Stimulated activated CD4-positive, alpha-beta T cell treated with anti-CD3 and anti-CD28 coated beads, Interleukin-2, amount 100 ng/mL, for 48 hours (primary cell): ENCODE measurements at places on chromosomes 13 and 19.
A peak's percentile ranks its signal among the peaks of the same experiment; 100 is the strongest.

DNA sequence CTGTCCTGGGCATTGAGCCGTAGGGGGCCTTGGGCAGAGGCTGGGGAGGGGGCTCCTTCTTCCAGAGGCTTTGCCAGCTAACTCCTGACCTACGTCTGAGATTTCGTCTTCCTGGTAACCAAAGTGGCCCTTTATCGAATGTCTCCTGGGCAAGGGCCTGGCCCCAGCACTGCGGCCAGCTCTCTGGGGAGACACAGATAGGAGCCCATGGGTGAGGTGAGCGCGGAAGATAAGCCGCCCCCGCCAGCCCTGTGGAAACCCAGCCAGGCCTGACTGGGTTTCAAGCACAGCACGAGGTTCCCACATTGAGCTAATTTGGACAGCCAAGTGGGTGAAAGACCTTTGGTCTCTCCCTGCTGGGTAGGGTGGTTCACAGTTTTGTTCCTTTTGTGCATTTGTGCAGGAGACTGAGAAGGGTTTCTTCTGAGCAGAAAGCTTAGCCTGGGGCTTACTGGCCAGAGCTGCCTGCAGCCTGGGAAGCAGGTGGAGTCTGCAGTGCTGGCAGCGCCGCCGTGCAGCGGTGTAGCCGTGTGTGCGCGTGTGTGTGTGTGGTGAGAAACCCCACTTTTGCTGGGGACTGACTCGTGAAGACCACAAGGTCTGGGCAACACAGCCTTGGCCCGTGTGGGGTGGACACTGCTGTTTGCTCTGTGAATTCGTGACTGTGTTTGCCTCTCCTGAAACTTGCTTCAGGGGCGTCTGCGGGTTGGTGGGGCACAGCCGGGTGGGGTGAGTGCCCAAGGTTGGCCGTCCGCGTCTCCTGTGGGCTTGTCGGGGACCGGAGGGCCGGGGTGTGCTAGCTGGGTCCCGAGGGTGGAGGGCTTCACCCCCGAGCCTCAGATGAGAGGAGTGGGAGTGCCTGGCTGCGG, 2.5 kb downstream of the BSG start:
- no peak for DNase-seq

GRCh38 chr13:74153316-74153715, 19.1 kb upstream of the KLF12 start:
- no peak for DNase-seq

GRCh38 chr13:59771272-59771671, 392.5 kb downstream of the DIAPH3 start:
- no peak for DNase-seq

DNA sequence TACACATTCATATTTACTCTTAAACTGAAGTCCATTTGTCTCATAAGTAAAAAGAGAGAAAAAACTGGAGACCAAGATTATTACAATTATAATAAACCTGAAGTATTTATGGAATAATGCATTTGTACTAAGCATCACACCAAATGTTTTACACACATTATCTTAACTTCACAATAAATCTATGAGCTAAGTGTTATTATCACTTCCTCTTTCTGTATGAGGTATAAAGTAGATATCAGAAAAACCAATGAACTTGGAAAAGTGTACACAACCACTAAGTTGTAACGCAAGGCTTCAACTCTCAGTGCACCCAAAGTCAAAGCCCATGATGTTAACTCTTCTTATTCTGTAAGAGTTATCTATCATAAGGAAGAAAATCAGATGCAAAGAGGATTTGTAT, 274.7 kb downstream of the FGF14 start:
- no peak for DNase-seq

GRCh38 chr19:5947435-5947834, 30.5 kb downstream of the RANBP3 start:
- no peak for DNase-seq

- DNase-seq = no peak
Observed at GRCh38 chr13:95660981-95661581, 15.9 kb upstream of the DNAJC3 start.

GRCh38 chr19:58399903-58400302, 4.4 kb downstream of the RNF225 start:
- DNase-seq = no peak

DNA sequence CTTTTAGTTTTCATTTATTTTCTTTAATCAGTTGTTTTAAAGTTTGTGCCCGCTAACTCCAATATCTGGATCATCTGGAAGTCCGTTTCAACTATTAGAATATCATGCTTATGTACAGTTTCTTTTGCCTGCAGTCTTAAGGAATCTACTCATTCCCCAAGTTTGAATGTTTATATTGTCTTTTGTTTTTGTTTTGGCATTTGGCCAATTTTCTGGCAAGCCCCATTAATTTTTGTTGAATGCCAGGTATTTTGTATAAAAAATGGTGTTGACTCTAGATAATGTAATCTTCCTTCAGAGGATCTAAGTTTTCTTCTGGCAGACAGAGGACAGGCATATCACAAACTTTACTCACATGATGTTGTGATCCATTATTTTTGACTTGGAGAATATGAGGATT, 11.1 kb upstream of the ZNF235 start:
- DNase-seq = no peak

DNA sequence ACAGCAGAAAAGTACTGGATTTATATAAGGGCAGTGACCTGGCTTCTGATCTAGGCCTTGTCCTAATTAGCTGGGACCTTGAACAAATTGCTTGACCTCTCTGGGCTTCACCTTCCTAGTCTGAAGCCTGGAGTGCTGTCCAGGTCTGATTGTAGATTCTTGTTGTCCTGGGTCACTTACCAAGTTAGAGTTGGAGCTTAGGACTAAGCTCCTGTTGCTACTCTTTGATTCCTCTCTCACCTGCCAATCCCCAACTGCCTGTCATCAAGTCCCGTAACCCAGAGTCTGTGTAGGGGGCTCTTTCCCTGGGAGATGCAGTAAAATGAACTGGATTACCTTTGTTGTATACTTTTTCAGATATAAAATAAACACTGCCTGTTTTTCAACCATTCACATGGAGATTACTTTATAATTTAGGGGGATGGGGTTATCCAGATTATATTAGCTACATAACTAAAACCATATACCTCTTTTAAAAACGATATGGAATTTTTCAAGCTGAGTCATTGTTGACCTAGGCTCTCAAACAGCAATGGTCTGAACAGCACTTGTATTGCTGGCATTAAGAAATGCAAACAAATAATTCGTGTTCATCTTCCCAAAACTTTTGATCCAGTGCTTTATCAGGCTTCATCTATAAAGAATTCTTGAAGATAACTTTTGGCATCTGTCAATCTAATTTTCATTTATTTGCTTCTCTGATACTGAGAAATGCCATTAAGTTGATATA, 5.8 kb downstream of the ARHGAP35 start:
- DNase-seq = no peak

DNA sequence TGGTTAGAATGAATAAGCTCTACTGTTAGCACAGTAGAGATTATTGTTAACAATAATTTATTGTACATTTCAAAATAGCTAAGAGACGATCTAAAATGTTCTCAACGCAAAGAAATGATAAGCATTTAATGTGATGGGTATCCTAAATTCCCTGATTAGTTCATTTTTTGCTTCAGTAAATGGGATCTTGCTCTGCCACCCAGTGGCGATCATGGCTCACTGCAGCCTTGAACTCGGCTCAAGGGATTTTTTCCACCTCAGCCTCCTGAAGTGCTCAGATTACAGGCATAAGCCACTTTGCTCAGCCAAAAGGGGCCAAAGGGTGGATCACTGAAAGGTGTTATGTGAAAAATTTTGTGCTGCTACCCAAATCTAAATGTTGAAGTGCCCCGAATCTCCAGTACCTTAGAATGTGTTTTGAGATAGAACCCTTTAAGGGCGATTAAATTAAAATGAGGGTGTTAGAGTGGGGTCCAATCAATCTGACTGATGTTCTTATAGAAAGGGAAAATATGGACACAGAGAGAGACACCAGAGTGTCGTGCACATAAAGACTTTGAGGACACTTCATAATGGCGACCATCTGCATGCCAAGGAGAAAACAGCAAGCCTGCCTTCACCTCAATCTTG, 31.5 kb upstream of the ZNF766 start:
- DNase-seq = peak; percentile 47

DNA sequence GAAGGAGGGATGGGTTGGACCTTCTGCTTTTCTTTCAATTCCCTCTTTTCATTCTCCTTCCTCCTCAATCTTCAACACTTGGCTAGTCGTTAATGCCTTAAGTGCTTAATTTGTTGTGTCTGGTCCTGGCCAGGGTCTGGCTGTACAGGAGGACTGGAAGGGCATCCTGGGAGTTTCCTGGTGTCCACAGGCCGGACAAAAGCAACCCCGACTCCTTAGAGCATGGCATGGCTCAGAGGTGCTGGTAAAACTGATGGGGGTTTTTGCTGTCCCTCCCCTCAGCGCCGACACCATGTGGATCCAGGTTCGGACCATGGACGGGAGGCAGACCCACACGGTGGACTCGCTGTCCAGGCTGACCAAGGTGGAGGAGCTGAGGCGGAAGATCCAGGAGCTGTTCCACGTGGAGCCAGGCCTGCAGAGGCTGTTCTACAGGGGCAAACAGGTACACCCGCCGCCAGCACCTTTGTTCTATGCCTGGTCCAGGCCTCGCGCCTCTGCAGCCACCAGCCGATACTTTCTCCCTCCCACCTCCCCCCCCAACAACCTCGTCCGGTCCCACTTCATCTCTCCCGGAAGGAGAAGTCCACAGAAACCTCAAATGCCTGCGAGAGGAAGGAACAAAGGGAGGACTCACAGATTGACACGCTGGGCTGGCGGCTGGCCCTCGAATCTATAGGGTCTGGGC, 1.4 kb downstream of the UHRF1 start:
- no peak for DNase-seq

GRCh38 chr13:114135731-114136171, 3.3 kb upstream of the RASA3 start:
- DNase-seq = no peak

DNA sequence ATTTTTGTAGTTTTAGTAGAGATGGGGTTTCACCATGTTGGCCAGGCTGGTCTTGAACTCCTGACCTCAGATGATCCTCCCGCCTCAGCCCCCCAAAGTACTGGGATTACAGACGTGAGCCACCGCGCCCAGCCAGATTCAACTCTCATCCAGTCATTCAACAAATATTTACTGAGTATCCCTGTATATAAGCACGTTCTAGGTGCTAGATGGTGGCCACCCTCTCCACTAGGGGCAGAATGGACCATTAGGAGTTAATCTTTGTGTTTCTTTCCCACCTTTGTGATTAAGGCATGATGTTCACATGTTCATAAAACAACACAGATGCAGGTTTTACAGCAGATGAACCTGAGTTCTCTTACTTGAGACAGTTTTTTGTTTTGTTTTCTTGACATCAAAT, 7.3 kb downstream of the SHKBP1 start:
- no peak for DNase-seq

- DNase-seq = peak; percentile 32
Observed at GRCh38 chr19:15631817-15632216, 8.9 kb upstream of the CYP4F3 start.

DNA sequence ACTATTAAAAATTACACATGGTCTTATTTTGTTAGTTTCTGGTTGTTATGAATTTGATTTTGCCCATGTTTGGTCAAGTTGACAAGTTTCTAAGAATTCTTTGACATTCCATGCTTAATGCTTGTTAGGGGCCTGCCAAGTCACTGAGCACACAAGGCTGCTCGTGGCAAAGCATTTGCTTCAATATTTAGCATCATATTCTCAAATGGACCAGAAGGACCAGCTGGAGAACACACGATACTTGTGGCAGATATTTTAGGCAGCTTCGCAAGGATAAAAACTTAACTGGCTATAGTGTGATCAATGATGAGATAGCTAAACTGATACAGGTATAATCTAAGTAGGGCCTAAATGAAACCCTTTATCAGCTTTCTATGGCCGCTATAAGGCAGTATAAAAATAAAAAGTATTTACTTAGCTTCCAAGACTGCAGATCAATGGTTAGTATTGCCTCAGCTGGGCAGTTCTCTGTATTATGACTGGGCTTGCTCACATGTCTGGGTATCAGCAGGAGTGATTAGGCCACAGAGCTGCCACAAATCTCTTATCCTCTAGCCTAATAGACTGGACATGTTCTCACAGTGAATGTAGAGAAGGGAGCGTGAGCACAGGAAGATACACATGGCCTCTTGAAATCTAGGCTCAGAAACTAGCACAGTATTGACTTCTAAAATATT, 155.9 kb upstream of the SPRY2 start:
- no peak for DNase-seq

DNA sequence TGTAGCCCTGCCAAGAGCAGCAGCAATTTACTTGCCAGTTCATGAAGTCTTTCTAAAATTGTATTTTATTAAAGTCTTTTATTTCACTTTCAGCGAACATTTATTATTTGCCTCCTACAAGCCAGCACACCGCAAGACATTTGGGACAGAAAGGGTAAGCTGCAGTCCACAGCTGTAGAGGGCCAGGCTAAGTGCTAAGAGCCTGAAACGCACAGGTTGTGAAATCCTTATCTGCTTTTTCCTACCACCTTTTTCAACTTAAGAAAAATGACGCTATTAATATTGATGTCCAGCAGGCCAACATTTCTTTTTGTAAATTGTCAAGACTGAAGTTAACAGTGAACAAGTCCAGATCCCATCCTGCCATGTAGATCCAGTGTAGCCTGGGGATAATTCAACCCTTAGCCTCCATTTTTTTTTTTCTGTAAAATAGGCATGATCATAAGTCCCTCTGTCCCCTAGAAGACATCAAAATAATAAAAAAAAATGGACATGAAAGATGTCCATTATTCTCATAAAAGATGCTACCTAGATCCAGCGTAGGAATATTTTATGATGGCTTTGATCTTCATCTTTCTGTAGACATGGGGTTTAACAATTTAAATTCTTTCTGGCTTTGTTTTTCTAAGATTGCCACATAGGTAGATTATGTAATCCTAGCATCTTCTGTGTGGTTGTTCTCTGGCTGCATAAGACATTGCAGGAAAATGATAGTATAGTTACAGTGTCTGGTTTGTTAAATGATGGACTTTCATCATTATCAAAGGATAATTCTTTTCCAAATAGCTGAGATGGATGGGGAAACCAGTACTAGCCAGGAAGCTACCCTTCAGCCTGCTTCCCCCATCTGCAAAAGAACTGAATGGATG, 128.4 kb downstream of the SHISA2 start:
- no peak for DNase-seq

- no peak for DNase-seq
Observed at GRCh38 chr13:113974304-113975281, 717 bp upstream of the C13orf46 start.

GRCh38 chr19:41535029-41535622, 40.8 kb upstream of the CEACAM21 start:
- DNase-seq = no peak

DNA sequence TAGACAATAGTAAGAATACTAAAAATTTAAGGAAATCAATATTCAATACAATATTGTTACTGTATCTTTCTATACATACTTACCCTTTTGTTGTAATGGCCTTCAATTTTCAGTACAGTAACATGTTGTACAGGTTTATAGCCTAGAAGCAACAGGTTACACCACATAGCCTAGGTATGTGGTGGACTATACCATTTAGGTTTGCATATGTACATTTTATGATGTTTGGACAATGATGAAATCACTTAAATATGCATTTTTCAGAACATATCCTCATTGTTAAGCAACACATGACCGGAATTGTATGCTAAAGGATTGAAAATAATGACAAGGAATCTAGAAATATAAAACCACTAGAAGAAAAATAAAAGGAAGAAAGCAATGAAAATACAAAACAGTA, 611.4 kb downstream of the DACH1 start:
- DNase-seq = no peak
